Ecto neural progenitor cell (in vitro differentiated cells): ENCODE measurements at places on chromosomes 16 and 17.

DNA sequence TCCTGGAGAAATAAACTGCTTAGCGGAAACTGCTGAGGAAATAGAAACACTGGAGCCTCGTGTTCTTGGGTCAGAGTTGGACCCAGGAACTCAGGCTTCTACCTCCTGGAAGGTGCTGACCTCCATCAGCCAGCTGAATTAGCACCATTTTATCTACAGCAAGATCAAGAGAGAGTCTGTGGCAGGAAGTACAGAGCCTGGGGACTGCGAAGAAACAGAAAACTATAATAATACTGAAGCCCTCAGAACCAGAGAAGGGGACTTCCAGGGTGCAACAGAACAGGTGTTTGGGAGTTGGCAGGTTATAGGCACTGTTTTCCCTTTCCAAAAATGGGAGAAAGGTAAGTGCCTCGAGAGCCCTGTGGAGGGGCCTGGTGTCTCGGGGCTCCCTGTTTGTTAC, 379.7 kb downstream of the CA10 start:
- no peak for DNase-seq

- no peak for DNase-seq
These were observed 309.3 kb downstream of the SLC39A11 start for GRCh38 chr17:72782985-72783701.

DNA sequence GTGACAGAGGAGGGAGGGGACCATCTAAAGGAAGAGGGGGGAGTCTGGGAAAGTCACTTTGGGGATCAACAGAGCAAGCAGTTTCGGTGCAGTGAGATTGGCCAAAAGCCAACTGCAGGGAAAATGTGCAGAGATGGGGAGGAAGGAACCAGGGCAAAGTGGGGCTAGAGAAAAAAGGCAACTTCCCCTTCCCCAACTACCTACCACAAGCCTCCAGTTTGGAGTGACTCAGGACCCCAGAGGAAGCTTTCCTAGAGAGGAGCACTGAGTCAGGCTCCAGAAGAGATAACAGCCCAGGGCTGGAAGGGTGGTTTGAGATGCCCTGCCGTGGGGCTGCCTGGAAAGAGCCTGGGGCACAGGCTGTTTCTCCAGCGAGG, 6.9 kb upstream of the CD300LD start:
- no peak for DNase-seq

- DNase-seq = peak; percentile 76
These were observed 9.9 kb downstream of the CYGB start for GRCh38 chr17:76527430-76528111.

DNA sequence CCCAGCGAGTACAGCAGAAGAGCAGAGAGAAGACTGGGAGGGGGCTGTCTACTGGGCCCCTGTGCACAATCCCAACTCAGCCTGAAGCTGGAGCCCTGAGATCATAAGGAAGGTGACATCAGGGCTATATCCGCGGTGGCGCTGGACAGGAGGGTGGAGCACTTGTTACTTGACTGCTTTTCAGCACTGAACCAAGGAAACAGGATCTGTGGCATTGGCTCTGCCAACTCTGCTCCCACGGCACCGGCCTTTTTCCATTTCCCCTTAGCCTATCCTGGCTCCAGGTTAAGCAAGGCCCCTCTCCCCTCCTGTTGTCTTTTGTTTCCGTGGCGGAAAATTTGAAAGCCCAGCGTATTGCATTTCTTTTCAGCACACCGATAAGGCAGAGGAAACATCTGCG, 125.0 kb upstream of the IRX3 start:
- DNase-seq = no peak

DNA sequence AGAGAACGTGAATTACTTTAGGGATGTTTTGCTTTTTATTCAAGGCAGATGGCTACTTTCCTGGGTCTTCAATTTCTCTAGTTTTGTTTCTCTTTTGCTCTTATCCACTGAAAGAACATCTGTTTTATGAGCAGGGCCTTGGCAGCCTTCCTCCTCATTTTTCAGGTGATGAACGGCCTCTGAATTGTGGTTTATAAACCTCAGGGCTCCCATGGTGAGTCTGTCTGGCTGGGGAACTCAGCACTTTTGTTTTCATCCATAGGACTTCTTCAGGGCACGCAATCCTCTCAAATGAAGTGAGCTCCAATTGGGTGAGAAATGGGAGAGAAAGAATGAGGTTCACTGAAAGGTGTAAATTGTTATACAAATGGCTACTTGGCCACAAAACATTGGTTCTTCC, 186.4 kb upstream of the ERCC4 start:
- DNase-seq = no peak

- DNase-seq = no peak
These were observed 2.2 kb upstream of the ARL4D start for GRCh38 chr17:43396491-43397060.

GRCh38 chr16:86285938-86286921, 224.1 kb upstream of the FOXF1 start:
- no peak for DNase-seq

- no peak for DNase-seq
These were observed 235.5 kb downstream of the SNX29 start for GRCh38 chr16:12211870-12212690.

GRCh38 chr17:40518401-40519088, 17.1 kb upstream of the TNS4 start:
- no peak for DNase-seq

DNA sequence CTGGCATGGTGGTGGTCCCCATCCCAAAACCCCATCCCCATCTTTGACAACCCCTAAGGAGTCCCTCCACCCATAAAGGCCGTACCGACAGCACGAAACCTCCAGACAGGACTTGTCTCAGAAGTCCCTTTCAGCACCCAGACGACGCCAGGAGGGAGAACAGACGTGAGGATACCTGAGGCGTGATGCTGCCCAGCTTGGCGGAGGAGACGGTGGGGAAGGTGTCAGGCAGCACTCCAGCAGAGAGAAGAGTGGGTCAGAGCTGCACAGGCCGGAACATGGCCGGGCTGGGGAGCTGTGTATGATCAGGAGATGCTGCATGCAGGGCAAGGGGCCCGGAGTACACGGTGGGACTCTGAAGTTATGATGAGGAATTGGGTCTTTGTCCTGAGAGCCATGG, 244.2 kb downstream of the GSG1L start:
- DNase-seq = no peak

DNA sequence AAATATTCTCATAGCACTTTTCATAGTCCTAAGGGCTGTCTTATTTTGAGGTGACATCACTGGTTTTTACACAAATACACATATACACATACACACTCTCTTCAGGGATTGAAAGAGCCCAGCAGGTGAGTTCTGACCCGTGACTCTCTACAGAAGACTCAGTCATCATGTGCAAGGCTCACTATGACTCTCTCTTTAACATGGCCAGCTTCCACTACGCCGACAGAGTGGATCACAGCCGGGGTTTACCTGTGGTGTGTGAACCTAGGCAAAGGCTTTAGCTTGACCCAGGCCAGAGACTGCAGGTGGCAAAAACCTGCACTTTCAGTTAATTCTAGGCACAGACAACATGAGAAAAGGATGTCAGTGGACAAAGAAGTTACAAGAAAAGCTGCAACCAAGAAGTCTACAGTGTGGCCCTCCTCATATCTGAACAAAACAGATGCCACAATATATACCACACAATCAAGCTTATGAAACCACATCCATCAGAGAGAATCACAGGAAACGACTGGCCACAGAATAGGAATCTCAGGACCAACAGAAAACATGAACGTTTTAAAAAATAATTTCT, 56.5 kb downstream of the CYTH1 start:
- DNase-seq = no peak
